ENCODE measurements at places on chromosomes 4 and X.
A peak's percentile ranks its signal among the peaks of the same experiment; 100 is the strongest.

DNA sequence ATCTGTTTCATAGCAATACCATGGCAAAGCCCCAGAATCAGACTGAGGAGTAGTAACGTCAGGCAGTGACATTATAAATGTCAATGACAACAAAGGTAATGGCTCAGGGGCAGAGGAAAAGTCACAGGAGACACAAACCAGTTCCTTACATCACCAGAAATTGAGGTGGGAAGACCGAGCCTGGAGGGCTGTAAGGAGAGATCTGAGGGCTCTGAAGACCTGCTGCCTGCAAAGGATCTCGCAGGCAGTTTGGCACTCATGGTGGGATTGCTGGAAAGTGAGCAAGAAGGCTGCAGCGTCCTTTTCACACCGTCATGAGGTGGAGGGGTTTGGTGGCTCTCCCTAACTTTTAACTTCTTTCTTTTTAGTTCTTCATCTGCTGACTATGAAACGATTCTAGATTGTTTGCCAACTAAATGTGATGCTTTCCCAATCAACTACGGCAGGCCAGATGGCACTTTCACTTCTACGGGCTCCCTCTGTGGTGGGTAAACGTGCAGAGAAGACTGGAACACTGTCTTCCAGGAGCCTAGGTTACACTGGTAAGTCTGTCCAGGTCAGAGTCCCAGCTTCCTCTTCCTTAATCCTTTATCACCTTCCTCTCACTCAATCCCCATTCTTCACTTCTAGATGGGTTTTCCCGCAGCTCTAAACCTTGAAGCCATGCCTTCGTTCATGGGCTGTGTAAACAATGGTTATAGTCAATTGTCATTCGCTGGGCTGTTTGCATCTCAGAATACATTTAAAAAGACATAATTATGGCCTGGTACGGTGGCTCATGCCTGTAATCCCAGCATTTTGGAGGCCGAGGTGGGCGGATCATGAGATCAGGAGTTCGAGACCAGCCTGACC, 58.2 kb downstream of the TBC1D9 start:
- no peak for DNase-seq

- no peak for DNase-seq
These were observed 99.0 kb downstream of the ANOS1 start for GRCh38 chrX:8632924-8633323.

- peak; percentile 24 for DNase-seq
These were observed 100.2 kb downstream of the LNX1 start for GRCh38 chr4:53490965-53491622.

- DNase-seq, result peak; percentile 43
These were observed 100.1 kb downstream of the REPS2 start for GRCh38 chrX:17046478-17047097.

GRCh38 chr4:54063737-54064316, 578 bp downstream of the CHIC2 start:
- DNase-seq, result peak; percentile 37

GRCh38 chr4:139674875-139675550, 9.4 kb downstream of the MGST2 start:
- no peak for DNase-seq

DNA sequence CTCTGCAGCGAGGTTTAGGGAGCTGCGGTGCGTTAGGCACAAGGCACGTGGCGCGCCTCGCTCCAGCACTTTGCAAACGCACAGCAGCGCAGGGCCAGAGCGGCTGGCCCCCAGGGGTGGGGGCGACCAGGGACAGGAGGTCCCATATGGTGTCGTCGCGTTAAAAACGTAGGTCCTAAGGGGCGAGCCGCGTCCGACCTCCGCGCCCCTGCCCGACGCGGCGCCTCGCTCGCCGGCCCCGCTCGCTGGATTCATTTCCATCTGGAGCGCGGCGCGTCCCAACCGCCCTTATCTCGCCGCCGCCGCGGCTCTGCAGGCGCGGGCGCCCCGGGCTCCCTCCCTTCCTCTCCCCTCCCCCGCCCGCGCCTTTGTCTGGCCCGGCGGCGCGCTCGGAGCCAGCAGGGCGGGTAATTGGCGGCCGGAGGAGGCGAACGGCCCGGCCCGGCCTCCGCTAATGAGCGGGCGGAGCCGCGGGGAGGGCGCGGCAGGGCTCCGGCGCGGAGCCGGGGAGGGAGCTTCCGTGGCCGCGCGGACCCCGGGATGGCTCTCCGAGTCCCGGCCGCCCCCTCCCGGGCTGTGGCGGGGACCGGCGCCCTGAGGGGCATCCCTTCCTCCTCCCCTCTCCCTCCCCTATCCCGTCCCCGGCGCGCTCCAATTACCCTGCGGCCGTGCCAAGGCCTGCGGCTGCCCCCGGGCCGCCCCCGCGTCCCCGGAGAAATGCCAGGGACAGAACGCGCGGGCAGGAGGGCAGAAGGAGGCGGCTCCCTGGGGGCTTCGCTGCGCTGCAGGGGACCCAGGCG, 409.0 kb downstream of the BCOR start:
- peak; percentile 18 for DNase-seq

DNA sequence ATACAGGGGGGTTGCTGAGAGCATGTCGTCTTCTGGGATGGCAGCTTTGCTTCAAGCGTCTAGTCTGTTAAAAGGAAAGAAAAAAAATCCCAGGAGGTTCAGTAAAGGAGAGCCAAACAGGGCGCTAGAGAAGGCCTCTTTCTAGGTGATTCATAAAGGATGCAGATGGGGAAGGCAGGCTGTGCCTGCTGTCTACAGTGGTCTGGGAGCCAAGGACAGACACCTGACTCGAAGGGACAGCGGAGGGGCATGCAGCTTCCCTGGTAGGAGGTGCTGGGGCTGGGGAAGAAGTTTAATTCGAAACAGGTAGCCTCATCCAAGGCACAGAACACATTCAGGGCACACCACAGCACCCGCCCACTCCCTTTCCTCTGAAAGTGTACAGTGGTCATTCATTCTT, 19.9 kb downstream of the BCOR start:
- DNase-seq, result no peak

DNA sequence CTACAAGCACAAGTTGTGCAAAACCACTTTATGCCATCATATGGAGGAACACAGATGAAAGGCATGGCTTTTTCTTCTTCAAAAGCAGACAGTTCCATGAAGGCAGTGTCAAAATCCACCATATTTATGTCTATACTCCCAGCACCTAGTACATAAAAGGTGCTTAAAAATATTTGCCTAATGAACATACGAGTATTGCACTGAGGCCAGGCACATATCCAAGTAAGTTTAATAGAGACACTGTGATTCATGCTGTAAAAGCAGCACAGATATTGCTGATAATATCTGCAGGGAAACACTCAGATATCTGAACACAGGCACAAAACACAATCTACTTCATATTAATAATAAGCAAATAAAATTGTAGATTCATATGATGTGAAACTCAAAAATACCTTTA, 48.1 kb upstream of the CXCL8 start:
- no peak for DNase-seq

DNA sequence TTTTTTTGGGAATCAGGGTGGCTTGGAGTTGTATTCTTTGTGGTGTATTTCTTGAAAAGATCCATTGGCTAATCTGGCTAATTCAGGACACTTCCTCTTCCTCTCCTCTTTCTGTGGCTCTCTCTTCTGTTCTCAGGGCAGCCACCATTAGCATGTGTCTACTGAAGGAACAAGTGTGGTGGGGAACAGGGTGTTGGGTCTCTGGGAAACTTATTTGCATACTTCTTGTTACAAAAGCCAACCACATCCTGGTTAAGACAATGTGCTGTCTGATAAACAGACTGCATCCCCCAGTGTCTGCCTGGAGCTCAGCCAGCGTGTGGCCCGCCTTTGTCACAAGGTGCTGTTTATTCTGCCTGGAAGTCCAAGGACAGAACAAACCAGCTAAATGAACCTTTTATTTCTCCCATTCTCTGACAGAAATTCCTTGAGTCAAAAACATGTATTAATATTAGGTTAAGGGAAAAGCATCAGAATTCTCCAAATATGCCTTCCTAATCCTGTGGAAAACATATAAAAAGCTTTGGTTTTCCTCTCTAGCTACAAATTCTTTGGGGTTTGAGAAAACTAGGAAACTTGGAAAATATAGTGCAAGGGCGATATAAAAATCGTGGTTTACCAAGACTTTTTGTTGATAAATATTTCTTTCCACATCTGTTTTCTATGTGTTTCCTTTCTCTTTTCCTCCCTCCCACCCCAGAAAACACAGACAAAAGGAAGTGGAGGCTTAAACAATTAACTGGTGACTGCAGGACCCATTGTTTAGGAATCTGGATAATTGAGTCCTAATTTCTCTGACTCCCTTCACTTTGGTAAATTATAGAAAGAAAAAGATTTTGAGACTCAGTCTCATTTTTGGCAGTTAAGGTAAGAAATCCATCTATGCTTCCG, 203.6 kb downstream of the SPRY1 start:
- peak; percentile 44 for DNase-seq

All from GM10248 (cell line).